Posterior vena cava (tissue), 2 donors: ENCODE measurements at places on chromosomes 3 and 15. TPM values are rescaled to one million over a fixed set of nuclear protein-coding genes. Genes with fewer than 3 reads are reported as not detected.

OIP5 gene
- 0.56 TPM for total RNA-seq

TYRO3 gene
- total RNA-seq, result 5.0 TPM

GOLGA8K gene
- 1.2 TPM for total RNA-seq

MORC1 gene
- total RNA-seq, result not detected

FBXW12 gene
- not detected for total RNA-seq

SH2D7 gene
- not detected for total RNA-seq

MME gene
- total RNA-seq, result 1.1 TPM

APOD gene
- total RNA-seq, result 388 TPM

ATP13A4 gene
- total RNA-seq, result 0.33 TPM

PPARG gene
- 15.4 TPM for total RNA-seq

SLC25A20 gene
- total RNA-seq, result 19.5 TPM

RCCD1 gene
- 7.4 TPM for total RNA-seq

GP5 gene
- total RNA-seq, result 0.09 TPM

CFAP100 gene
- total RNA-seq, result not detected

GABRB3 gene
- total RNA-seq, result 1.9 TPM

HDDC3 gene
- 5.9 TPM for total RNA-seq

SUCNR1 gene
- 1.3 TPM for total RNA-seq

ERICH6 gene
- total RNA-seq, result not detected

ADCY5 gene
- total RNA-seq, result 41.1 TPM

EEFSEC gene
- 12.9 TPM for total RNA-seq

ILDR1 gene
- not detected for total RNA-seq

VGLL3 gene
- 87.2 TPM for total RNA-seq

MLF1 gene
- total RNA-seq, result 14.3 TPM

ITGB5 gene
- total RNA-seq, result 292 TPM

SSUH2 gene
- 0.24 TPM for total RNA-seq

MASP1 gene
- 21.1 TPM for total RNA-seq

HESX1 gene
- total RNA-seq, result 0.83 TPM

C2CD4A gene
- not detected for total RNA-seq

TMEM41A gene
- 9.6 TPM for total RNA-seq

CCR9 gene
- not detected for total RNA-seq

NLGN1 gene
- total RNA-seq, result 11.5 TPM

DNAH12 gene
- 0.19 TPM for total RNA-seq

SYNM gene
- 863 TPM for total RNA-seq
